ENCODE measurements at places on chromosomes 13 and 19.

GRCh38 chr19:52237771-52238400 lies 31.5 kb upstream of the ZNF766 start:
- DNase-seq: peak; percentile 44

GRCh38 chr13:74047931-74048600 lies 86.1 kb downstream of the KLF12 start:
- no peak for DNase-seq

DNA sequence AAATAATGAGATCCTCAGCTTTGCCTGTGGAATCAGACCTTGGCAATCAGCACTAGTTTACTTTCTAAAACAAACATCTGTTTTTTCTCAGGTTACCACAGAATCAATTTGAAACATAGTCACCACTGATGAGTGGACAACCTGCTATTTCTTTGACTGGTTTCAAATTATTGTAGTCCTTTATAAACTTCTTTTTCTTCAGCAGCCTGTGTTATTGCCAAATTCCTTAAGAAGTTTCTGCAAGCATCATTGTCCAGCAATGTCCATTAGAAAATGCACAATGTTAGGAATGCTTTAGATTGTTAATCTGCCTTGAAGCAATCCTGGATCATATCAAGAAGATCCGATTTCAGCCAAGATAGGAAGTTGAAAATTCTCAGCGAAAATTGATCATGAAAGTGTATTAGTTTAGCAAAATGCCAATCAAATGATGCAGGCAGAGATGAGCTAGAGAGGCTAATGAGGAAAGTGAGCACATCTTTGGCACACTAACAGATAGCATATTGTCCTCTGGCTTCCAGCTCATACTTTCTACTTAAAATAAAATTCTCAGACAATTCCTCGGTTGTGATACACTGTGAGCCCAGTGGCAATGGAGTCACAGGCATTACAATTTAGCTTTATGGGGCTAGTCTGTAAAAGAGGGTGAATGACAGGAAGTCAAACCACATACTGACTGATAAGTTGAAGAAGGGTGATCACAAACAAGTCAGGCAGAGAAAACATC lies 270.6 kb downstream of the SLITRK6 start:
- DNase-seq: no peak

DNA sequence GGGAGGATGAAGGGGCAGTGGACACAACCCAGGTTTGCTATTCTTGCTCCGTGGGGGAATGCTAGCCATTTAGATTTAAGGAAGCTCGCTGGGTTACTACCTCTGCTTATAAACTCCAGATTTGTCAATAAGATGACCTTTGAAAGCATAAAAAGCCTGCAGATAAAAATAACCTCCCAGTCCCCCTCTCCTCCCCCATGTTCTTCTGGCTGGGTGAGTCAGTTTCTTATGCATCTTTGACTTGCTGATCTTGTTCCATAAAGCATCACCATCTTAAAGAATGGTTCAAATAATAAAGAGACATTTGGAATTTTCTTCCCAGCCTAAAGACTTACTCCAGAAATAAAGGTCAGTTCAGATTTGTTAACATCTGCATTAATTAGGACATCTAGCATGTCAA lies 118.3 kb upstream of the RNF113B start:
- DNase-seq: no peak

- no peak for DNase-seq
Measured at GRCh38 chr13:111562716-111563115, 242.3 kb downstream of the TEX29 start.

DNA sequence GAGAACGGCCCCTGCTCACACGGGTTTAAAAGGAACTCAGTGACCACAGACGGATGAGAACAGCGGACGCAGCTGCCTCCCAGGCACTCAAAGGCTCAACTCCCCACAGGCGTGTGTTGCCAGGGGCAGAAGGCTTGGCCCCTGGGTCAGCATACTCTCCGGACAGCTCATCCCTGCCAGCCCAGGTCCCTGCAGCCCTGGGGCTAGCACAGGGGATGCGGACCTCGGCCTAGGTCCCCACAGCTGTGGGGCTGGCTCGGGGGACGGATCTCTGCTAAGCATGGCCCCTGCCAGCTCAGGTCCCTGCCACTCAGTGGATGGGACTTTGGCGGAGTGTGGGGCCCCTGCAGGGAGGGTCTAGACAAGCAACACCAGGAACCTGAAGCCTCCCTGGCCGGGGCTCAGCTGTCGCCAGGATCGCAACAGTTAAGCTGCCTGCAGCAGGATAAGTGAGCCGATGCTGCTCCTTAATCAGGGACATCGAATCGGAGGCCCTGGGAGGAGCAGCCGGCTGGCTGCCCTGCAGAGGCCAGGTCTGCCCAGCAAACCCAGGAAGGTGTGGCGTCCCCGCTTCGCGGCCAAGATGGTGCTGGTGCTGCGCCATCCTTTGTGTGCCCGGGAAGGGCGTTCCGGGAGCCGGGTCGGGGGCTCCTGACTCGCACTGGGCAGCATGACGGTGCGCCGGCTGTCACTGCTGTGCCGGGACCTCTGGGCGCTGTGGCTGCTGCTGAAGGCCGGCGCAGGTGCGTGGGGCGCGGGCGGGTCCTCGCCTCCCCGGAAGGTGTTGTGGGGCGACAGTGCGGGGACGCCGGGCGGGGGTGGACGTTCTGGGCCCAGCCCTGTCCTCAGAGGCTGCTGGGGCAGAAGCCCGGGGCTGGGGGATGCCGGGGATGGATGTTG lies 32.5 kb downstream of the MCF2L start:
- no peak for DNase-seq

- no peak for DNase-seq
Measured at GRCh38 chr13:23288564-23288963, 107.8 kb downstream of the SGCG start.

Data from central memory CD4-positive, alpha-beta T cell (primary cell).